ENCODE measurements at places on chromosomes 11 and 22.

DNA sequence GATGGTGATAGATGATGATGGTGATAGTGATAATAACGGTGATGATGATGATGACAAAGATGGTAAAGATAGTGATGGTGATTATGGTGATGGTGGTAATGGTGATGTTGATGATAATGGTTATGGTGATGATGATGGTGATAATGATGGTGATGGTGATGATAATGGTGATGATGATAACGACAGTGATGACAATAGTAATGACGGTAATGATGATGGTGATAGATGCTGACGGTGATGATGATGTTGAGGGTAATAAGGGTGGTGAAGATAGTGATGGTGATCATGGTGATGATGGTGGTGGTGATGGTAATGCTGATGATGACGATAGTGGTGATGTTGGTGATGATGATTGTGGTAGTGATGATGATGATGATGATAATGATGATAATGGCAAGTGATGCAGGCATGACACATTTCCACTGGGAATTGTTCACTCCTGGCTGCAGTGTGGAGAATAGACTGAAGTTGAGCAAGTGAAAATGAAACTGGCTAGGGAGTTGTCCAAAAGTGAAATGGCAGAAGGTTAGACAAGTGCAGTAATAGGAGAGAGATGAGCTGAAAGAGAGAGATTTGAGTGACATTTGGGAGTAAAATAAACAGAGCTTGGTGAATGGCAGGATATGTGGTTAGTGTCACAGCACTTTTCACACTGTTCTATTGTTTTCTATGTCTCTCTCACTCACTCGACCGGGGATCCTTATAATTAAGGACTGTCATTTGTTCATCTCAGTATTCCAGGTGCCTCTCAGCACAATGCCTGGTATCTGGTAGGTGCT, 992.5 kb downstream of the OPCML start:
- no peak for DNase-seq

- no peak for DNase-seq
Observed at GRCh38 chr11:82792319-82792718, 58.7 kb upstream of the FAM181B start.

DNA sequence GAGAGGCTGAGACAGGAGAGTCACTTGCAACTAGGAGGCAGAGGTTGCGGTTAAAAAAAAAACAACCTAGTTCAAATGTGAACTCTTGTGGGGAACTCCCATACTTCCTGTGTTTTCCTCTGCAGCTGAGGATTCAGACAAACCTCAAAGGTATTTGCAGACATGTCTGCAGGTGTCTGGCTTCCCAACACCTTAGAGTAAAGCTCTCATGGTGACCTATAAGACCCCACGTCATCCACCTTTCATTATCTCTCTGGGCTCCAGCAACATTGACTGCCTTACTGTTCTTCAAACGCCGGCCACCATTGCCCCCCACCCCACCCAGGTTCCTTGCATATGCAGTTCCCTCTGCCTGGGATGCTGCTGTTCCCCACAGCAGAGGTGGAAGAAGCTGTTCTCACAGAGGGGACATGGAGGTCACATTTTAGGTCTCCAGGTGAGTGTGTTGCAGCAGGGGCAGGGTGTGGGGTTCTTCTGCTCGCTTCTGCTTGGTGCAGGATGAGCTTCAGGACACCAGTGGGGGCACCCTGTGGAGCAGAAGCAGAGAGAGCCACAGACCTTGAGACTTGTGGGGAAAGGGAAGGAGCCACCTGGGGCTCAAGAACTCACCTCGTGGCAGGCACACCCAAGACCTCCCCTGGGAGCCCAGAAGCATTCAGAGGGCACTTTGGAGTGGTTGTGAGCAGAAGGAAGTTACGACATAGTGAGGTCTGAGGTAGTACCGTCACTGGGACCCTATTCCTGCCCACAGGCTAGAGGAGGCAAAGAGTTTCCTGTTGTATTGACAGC, 203.2 kb downstream of the CSNK2A3 start:
- no peak for DNase-seq

DNA sequence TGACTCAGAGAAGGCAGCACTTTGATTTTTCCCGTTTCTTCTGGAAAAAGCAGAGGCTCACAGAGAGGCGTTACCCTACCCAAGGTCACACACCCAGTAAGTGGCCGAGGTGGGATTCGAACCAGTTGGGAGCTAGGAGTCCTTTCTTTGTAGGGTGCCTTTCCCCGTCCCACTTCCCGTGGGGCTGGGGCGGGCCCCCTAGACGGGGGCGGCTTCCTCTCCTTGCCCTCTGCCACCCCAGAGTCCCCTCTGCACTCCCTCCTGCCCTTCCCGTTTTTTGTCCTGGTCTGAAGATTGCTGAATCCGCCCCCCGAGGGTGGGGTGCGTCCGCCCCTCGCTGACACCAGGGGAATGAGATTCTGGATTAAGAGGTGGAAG, 747 bp downstream of the TPCN2 start:
- DNase-seq = no peak

Measured in HFF-Myc (cell line).